ENCODE measurements at places on chromosomes 12 and 14. TPM values are rescaled to one million over a fixed set of nuclear protein-coding genes. Genes with fewer than 3 reads are reported as not detected.

GRCh38 chr12:47216150-47216677 lies 136.5 kb upstream of the AMIGO2 start:
- peaks cover 49% of the 10 kb centered on the region for H3K4me1 ChIP-seq
- DNase-seq = peak; percentile 81
- no peaks in the 10 kb centered on the region for H3K36me3 ChIP-seq
- H3K4me3 ChIP-seq = peak overlapping the region; percentile 25
- H3K27ac ChIP-seq = peak overlapping the region; percentile 70

- no peaks in the 10 kb centered on the region for H3K36me3 ChIP-seq
- peaks cover 26% of the 10 kb centered on the region for H3K27me3 ChIP-seq
- H3K4me3 ChIP-seq = no peak overlapping the region
Measured at GRCh38 chr12:107903341-107904061, 129.0 kb downstream of the ASCL4 start.

NKX2-1 gene
- not detected for polyA plus RNA-seq

CCDC196 gene
- not detected for polyA plus RNA-seq

DNA sequence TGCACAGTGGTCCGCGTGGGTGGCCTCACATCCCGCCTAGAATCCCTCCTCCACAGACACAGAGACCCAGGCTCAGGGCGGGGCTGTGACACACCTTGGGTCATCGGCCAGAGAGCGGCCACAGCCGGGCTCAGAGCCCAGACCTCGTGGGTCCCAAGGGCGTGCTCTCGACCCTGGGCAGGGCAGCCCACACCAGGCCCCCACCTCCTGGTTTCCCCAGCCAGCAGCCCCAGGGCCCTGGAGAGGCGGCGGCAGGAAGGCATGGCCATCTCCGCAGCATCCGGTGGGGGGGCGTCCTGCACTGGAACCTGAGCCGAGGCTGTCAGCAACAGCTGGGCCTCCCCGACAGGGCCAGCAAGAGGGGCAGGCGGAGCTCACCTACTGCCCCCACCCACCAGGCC lies 15.2 kb downstream of the JAG2 start:
- no peaks in the 10 kb centered on the region for H3K27me3 ChIP-seq
- H3K4me3 ChIP-seq = no peak overlapping the region
- H3K27ac ChIP-seq = no peak overlapping the region
- H3K4me1 ChIP-seq = no peaks in the 10 kb centered on the region
- no peaks in the 10 kb centered on the region for H3K36me3 ChIP-seq

DNA sequence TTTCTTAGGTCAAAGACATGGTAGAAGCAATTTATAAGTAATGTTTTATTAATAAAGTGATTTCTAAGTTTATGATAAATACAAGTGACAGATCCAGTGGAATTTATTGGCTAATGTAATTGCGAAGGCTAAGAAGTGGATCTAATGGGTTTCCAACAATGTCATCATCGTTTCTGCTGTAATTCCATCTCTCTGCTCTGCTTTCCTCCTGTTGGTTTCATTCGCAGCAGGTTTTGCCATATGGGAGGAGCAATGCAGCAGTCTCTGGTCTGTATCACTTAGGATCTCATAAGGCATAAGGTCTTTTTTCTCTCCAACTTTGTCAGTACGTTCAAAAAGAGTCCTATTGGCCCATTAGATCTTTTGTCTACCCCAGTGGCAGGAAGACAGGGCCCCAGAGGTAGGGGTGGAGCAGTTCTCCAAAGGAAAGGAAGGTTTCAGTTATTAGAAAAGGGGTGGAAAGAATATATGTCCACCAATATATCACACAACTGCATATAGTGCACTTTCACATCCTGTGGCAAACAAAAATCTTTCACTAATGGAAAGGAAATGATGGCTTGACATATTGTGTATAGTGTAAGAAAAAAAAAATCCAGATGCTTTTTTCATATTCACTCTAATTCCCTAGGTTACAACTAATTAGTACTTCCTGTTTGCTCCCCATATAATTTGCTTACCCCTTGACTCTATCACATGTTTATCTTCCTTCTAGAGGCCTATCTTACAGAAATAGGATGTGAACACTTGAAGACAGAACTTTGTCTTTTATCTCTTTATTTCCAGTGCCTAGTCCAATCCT lies 451.3 kb downstream of the ZFP36L1 start:
- no peaks in the 10 kb centered on the region for H3K36me3 ChIP-seq
- H3K27me3 ChIP-seq = no peaks in the 10 kb centered on the region
- H3K4me3 ChIP-seq = no peak overlapping the region

DNA sequence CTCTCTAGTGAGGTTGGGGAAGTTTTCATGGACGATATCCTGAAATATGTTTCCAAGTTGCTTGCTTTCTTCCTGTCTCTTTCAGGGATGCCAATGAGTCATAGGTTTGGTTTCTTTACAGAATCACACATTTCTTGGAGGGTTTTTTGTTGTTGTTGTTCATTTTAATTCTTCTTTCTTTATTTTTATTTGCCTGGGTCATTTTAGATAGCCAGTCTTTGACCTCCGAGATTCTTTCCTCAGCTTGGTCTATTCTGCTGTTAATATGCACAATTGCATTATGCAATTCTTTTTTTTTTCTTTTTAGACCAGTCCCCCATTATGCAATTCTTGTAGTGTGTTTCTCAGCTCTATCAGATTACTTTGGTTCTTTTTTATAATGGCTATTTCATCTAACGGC lies 338.9 kb downstream of the AEBP2 start:
- peaks cover 9% of the 10 kb centered on the region for H3K4me1 ChIP-seq
- no peaks in the 10 kb centered on the region for H3K36me3 ChIP-seq
- H3K27me3 ChIP-seq = no peaks in the 10 kb centered on the region
- no peak overlapping the region for H3K27ac ChIP-seq
- no peak for DNase-seq
- H3K4me3 ChIP-seq = no peak overlapping the region

GRCh38 chr12:87086118-87086891 lies 830.1 kb upstream of the MGAT4C start:
- no peaks in the 10 kb centered on the region for H3K27me3 ChIP-seq
- H3K4me3 ChIP-seq = no peak overlapping the region
- DNase-seq = no peak
- no peaks in the 10 kb centered on the region for H3K36me3 ChIP-seq

DNA sequence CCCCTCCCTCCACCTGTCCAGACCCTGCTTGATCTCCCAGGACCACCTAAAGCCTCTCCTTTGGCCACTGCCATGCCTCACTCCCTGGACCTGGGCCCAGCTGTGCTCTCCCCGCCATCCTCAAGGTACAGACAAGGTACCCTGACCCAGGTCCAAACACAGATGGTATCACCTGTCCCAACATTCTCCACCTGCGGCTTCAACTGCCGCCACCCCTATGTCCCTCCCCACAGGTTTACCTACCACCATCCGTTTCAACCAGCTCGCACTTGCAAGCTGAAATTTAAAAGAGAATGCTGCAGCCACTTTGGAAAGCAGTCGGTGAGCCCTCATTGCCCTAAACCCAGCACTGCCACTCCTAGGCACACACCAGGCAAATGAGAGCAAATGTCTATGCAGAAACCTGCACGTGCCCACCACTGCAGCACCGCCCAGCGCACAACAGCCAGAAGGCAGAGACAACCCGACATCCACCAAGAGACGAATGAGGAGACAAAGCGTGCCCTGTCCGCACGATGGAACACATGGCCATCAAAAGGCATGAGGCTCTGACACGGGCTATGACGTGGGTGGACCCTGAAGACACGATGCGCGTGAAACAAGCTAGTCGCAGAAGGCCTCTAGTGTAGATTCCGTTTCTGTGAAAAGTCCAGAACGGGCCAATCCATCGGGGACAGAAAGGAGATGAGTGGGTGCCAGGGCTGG lies 71.0 kb downstream of the RFLNA start:
- no peak overlapping the region for H3K4me3 ChIP-seq
- no peaks in the 10 kb centered on the region for H3K27me3 ChIP-seq
- H3K36me3 ChIP-seq = peaks cover 96% of the 10 kb centered on the region
- H3K4me1 ChIP-seq = no peaks in the 10 kb centered on the region
- H3K27ac ChIP-seq = no peak overlapping the region

- no peak for DNase-seq
- no peak overlapping the region for H3K27ac ChIP-seq
- no peaks in the 10 kb centered on the region for H3K36me3 ChIP-seq
- no peak overlapping the region for H3K4me3 ChIP-seq
- H3K27me3 ChIP-seq = no peaks in the 10 kb centered on the region
Measured at GRCh38 chr12:130646716-130647370, 69.3 kb downstream of the RIMBP2 start.

DNA sequence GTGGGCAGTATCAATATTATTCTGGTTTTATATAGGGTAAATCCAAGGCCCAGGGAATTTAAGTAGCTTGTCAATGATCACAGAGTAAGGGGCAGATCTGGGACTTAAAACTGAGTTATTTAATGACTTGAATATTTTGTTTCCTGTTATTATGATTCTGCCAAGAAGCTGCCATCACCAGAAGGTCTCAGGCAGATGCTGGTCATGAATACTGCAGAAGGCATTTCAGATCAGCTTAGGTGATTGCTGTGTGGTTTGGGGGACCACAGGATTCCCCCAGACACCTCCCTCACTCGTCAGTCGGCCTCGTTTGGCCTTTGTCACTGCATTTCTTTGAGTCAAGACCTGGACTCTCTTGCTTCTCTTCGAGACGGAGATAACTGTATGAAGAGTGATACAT lies 47.7 kb upstream of the EVL start:
- peaks cover 4% of the 10 kb centered on the region for H3K4me1 ChIP-seq
- H3K36me3 ChIP-seq = no peaks in the 10 kb centered on the region
- H3K27ac ChIP-seq = no peak overlapping the region
- DNase-seq = no peak
- no peaks in the 10 kb centered on the region for H3K27me3 ChIP-seq

GRCh38 chr12:110020956-110021355 lies 21.7 kb downstream of the ANKRD13A start:
- no peak overlapping the region for H3K4me3 ChIP-seq
- H3K27ac ChIP-seq = no peak overlapping the region
- peaks cover 95% of the 10 kb centered on the region for H3K36me3 ChIP-seq
- H3K27me3 ChIP-seq = no peaks in the 10 kb centered on the region
- DNase-seq = no peak

- no peaks in the 10 kb centered on the region for H3K27me3 ChIP-seq
- no peak for DNase-seq
- H3K27ac ChIP-seq = no peak overlapping the region
- H3K36me3 ChIP-seq = no peaks in the 10 kb centered on the region
Measured at GRCh38 chr14:59377491-59377890, 87.7 kb downstream of the GPR135 start.

RNASE1 gene
- 2.1 TPM for polyA plus RNA-seq

DNA sequence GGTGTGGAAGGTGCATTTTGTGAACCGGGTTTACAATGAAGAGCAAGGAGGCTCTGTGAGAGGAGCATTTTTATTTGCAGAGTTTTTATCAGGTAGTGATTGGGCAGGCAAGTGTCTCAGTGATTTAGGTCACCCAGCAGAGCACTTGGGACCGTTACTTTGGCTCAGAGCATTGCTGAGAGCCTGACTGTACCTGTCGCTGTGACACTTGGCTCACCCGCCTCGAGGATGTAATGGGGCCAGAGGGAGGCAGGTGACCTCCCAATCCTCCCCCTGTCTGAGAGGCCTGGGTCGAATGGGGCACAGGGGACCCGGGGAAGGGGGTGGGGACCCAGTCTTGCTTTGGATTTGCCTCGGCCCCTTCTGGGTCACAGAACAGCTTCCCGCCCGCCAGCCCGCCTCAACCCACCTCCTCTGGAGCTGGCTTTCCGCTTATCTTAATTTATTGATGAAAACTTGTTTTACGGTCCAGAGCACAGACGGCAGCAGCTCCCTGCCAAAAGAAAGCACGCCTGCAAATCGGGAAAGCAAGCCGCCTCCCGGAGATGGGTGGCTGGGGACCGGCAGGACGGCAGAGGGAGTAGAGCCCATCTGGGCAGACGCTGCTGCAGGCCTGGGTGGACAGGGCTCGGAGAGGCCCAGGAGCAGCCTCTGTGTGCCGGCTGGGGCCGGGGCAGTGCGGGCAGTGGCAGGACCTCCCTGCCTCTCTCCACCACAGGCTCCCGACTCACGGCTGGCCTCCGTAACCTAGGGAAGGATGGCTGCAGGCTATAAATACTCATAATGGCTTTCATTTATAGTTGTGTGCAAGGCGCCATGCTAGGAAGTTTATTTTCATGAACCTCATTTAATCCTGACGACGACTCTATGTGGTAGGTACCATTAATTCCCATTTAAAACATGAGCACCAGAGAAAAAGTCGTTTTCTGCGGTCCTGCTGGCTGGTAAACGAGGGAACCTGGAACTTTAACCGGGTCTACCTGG lies 187.1 kb downstream of the TSPAN9 start:
- no peak overlapping the region for H3K4me3 ChIP-seq
- H3K27me3 ChIP-seq = no peaks in the 10 kb centered on the region
- H3K4me1 ChIP-seq = no peaks in the 10 kb centered on the region
- H3K27ac ChIP-seq = no peak overlapping the region
- no peak for DNase-seq

DNAJC22 gene
- not detected for polyA plus RNA-seq

POTEG gene
- polyA plus RNA-seq = not detected

GRCh38 chr14:36583893-36584811 lies 1.7 kb upstream of the NKX2-8 start:
- H3K4me3 ChIP-seq = no peak overlapping the region
- H3K4me1 ChIP-seq = no peaks in the 10 kb centered on the region
- no peak for DNase-seq
- H3K27ac ChIP-seq = no peak overlapping the region
- H3K27me3 ChIP-seq = peaks cover 69% of the 10 kb centered on the region
- H3K36me3 ChIP-seq = no peaks in the 10 kb centered on the region

- no peak overlapping the region for H3K27ac ChIP-seq
- H3K36me3 ChIP-seq = no peaks in the 10 kb centered on the region
- peaks cover 100% of the 10 kb centered on the region for H3K27me3 ChIP-seq
- no peak overlapping the region for H3K4me3 ChIP-seq
Measured at GRCh38 chr14:36659822-36660735, 1.6 kb upstream of the PAX9 start.

KLHDC1 gene
- 0.92 TPM for polyA plus RNA-seq

SLC5A8 gene
- not detected for polyA plus RNA-seq

All from CD14-positive monocyte (primary cell).